Lung (tissue), 17 donors: ENCODE measurements at places on chromosomes 11 and 22.

DNA sequence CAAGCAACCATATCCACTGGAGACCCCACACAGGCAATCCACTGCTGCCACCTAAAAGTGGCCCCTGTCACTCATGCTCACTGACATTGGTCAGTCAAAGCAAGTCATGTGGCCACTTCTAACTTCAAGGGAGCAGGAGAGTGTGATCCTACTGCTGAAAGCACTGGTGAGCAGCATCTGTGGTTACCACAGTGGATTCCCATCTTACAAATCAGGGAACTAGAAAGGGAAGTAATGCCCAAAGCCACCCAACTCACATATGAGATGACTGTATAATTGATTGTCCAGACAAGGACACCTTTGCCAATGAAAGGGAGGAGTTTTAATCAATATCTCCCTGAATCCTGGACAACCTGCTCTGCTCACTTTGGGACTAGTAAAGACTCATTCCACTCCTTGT lies 17.7 kb downstream of the RCN1 start:
- DNase-seq = no peak
- no peak overlapping the region for H3K4me3 ChIP-seq
- no peaks in the 10 kb centered on the region for H3K4me1 ChIP-seq
- H3K27ac ChIP-seq = no peak overlapping the region

- no peak for DNase-seq
- peaks cover 18% of the 10 kb centered on the region for H3K36me3 ChIP-seq
- no peak overlapping the region for H3K27ac ChIP-seq
- H3K27me3 ChIP-seq = no peaks in the 10 kb centered on the region
- no peak overlapping the region for H3K4me3 ChIP-seq
Observed at GRCh38 chr22:19396561-19396933, 35.0 kb downstream of the HIRA start.

- DNase-seq = no peak
- H3K4me1 ChIP-seq = no peaks in the 10 kb centered on the region
- H3K36me3 ChIP-seq = no peaks in the 10 kb centered on the region
- no peak overlapping the region for H3K4me3 ChIP-seq
Observed at GRCh38 chr11:30853439-30853838, 267.3 kb upstream of the MPPED2 start.

DNA sequence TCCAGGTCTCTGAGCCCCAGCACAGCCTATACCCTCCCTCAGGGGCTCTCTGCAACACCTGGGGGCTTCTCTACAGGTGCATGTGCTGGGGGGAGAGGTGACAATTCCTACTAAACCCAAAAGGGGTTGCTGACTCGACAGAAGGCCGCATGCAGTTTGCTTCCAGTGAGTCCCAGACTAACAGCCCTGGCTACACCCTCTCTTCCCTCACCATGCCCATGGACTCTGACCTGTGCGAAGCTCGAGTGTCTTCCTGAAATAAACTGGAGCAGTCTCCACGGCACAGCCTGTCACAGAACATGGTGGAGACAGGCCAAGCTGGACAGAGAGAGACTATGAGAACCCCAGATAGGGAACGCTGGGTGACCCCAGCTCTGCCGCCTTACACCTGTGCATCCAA lies 16.6 kb downstream of the PLEKHA7 start:
- H3K4me1 ChIP-seq = no peaks in the 10 kb centered on the region
- H3K27ac ChIP-seq = no peak overlapping the region
- no peak for DNase-seq
- no peak overlapping the region for H3K4me3 ChIP-seq
- H3K36me3 ChIP-seq = no peaks in the 10 kb centered on the region

DNA sequence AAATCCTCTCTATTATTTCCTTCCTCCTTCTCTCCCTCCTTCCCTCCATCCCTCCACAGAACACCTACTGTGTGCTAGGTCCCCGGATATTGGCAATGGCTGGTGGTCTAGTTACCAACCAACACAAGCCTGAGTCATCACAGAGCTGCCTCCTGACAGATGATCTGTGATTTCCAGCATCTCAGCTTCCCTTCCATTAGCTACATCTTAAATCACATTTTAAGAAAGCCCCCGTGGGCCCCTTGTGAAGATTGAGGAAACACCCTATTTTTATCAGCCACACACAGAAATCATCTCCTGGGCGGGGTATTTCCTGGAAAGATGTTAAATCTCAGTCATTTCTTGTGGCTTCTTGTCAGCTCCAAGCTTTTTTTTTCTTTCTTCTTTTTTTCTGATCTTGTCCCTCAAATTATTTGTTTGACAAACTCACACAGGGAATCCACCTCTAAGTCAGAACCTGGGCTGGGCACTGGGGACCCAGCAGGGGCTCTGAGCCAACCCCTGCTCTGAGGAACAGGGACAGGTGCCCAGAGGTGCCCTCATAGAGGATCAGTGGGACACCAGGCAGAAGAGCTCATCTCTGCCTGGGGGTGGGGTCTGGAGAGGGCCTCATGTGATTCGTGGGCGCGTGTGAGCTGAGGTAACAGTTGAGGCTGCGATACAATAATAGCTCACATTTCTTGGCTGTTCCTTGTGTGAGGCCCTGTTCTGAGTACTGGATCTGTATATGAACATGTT lies 42.4 kb downstream of the CACNA1I start:
- no peaks in the 10 kb centered on the region for H3K4me1 ChIP-seq
- no peak overlapping the region for H3K27ac ChIP-seq
- no peaks in the 10 kb centered on the region for H3K36me3 ChIP-seq
- no peak overlapping the region for H3K4me3 ChIP-seq

- H3K4me1 ChIP-seq = peaks cover 14% of the 10 kb centered on the region
- H3K27ac ChIP-seq = peak overlapping the region; percentile 71
- H3K4me3 ChIP-seq = no peak overlapping the region
- DNase-seq = peak; percentile 72
- H3K36me3 ChIP-seq = no peaks in the 10 kb centered on the region
- H3K27me3 ChIP-seq = peaks cover 4% of the 10 kb centered on the region
Observed at GRCh38 chr11:36455658-36456111, 54.4 kb downstream of the TRAF6 start.

GRCh38 chr11:5749836-5750235 lies 4.2 kb upstream of the OR52N4 start:
- no peak for DNase-seq
- no peak overlapping the region for H3K27ac ChIP-seq
- no peaks in the 10 kb centered on the region for H3K36me3 ChIP-seq
- no peak overlapping the region for H3K4me3 ChIP-seq
- no peaks in the 10 kb centered on the region for H3K27me3 ChIP-seq
- no peaks in the 10 kb centered on the region for H3K4me1 ChIP-seq

DNA sequence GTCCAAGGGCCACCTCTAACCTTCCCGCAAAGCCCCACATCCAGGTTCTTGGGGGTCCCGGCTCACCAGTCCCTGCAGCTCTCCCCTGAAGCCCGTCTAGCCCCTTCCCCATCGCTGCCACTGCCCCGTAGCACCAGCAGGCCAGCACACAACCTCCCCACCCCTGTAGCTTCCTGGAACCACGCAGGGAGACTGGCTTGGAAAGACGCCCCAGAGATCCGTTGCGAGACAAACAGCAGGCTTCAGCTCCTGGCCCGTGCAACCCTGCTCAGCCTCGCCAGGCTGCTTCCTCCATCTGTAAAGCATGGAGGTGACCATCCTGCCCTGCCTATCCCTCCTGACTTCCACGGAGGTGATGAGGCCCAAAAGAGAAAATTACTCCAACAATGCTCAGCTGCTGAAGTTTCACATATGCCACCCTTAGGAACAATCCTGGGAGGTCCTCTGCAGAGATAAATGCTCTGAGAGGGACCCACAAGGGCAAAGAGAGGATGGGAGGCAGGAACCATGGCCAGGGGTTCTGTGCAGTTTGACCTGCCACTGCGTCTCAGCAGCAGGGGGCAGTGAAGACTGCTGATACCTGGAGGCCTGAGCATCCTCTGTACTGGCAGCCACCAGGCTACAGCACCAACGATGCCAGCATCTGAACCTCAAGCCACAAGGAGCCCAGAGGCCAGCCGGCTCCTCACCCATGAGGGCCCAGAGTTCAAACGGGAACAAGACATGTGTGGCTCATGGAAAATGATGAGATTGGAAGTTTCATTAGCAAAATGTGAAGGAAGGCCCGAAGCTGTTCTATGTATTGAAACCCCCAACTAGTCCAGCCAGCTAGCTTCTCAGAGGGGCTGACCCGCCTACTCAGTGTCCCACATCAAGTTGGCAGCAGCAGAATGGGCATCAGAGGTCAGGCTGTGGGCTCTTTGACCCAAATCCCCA lies 16.1 kb downstream of the DGCR2 start:
- H3K4me3 ChIP-seq = no peak overlapping the region
- DNase-seq = no peak
- H3K4me1 ChIP-seq = peaks cover 53% of the 10 kb centered on the region
- no peak overlapping the region for H3K27ac ChIP-seq

GRCh38 chr22:20569059-20570058 lies 61.9 kb downstream of the MED15 start:
- H3K36me3 ChIP-seq = peaks cover 25% of the 10 kb centered on the region
- DNase-seq = no peak
- no peak overlapping the region for H3K4me3 ChIP-seq
- H3K27me3 ChIP-seq = no peaks in the 10 kb centered on the region
- H3K4me1 ChIP-seq = peaks cover 4% of the 10 kb centered on the region

- H3K27ac ChIP-seq = no peak overlapping the region
- DNase-seq = no peak
- H3K4me1 ChIP-seq = no peaks in the 10 kb centered on the region
- no peaks in the 10 kb centered on the region for H3K27me3 ChIP-seq
- no peak overlapping the region for H3K4me3 ChIP-seq
Observed at GRCh38 chr11:87712802-87713202, 462.4 kb downstream of the RAB38 start.

- DNase-seq = no peak
- H3K36me3 ChIP-seq = peaks cover 8% of the 10 kb centered on the region
- no peaks in the 10 kb centered on the region for H3K27me3 ChIP-seq
Observed at GRCh38 chr22:37298748-37299495, 16.6 kb downstream of the CYTH4 start.

DNA sequence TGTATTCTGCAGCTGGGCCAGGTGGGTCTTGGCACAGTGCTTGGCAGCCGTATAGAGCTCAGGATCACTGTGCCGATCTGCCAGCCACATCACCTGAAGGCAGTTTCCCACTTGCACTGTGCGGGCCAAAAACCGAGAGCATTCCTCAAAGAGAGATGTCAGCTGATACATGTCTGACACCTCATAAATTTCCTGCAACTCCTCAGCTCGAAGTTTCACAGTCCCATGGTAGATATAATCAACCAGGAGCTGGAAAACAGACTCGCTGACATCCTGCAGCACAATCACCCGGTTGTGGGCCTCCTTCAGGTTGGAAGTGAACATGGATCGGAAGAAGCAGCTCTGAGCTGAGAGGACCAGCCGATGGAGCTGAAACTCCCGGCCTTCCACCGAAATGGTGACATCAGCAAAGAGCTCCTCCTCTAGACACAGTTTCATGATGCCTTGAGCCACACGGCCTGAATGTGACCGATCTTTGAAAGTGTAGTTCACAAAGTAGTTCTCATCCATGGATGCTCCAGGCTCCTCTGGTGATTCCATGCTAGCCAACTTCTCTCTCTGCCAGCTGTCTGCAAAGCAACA lies 1.2 kb downstream of the KBTBD4 start:
- no peaks in the 10 kb centered on the region for H3K27me3 ChIP-seq
- peak overlapping the region; percentile 96 for H3K4me3 ChIP-seq
- peaks cover 9% of the 10 kb centered on the region for H3K4me1 ChIP-seq
- H3K36me3 ChIP-seq = peaks cover 14% of the 10 kb centered on the region
- H3K27ac ChIP-seq = no peak overlapping the region

DNA sequence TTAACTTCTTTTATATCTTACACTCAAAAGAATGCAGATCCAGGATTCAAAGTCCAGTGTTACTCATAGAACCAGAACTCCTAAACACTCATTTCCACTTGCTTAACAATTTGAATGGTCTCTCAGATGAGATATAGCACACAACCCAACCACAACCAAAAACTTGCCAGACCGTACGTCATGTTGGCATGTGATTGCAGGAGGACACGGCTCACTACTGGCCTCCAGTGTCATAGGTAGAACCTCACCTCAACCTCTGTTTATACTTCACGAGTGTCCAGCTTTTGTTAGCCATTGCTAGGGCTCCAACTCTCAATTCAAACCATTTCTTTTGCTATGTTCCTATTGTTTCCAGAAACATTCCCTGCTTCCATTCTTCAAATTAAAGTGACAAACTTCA lies 58.5 kb upstream of the PDGFD start:
- no peak overlapping the region for H3K4me3 ChIP-seq
- no peak for DNase-seq

- H3K4me1 ChIP-seq = peaks cover 3% of the 10 kb centered on the region
- DNase-seq = no peak
- H3K4me3 ChIP-seq = no peak overlapping the region
- H3K36me3 ChIP-seq = peaks cover 14% of the 10 kb centered on the region
- no peak overlapping the region for H3K27ac ChIP-seq
Observed at GRCh38 chr22:46791201-46791731, 28.8 kb downstream of the TBC1D22A start.

DNA sequence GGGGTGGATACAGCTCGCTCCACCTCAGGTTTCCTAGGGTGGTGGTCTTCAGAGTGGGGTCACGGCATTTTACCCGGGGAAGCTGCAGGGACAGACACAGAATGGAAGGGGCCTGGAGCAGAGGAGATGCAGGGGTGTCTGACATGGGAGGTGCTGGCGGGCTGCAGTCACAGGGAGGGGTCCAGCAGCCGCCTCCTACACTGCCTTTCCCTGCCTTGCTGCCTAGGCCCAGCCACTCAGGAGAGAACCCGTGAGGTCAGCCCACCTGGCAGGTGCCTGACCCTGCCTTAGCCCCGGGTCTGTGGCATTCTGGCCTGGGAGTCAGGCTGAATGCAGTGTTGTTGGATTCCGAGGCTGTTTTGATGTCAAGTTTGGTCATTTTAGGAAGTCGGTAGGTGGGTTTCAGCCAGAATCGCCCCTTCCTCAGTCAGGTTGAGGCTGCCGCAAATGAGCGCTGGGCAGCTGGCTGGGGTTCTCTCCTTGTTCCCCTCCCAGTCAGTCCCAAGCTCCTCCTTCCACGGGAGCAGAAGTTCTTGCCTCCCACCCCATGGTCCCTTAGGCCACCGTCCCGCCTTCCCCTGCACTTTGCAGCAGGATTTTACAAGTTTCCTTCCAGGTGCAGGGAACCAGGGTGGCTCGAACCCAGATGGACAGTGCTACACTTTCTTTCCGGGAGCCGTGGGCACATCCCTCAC lies 294.5 kb downstream of the TBC1D22A start:
- DNase-seq = no peak
- H3K4me1 ChIP-seq = no peaks in the 10 kb centered on the region
- H3K27ac ChIP-seq = no peak overlapping the region
- H3K36me3 ChIP-seq = peaks cover 12% of the 10 kb centered on the region
- no peak overlapping the region for H3K4me3 ChIP-seq

DNA sequence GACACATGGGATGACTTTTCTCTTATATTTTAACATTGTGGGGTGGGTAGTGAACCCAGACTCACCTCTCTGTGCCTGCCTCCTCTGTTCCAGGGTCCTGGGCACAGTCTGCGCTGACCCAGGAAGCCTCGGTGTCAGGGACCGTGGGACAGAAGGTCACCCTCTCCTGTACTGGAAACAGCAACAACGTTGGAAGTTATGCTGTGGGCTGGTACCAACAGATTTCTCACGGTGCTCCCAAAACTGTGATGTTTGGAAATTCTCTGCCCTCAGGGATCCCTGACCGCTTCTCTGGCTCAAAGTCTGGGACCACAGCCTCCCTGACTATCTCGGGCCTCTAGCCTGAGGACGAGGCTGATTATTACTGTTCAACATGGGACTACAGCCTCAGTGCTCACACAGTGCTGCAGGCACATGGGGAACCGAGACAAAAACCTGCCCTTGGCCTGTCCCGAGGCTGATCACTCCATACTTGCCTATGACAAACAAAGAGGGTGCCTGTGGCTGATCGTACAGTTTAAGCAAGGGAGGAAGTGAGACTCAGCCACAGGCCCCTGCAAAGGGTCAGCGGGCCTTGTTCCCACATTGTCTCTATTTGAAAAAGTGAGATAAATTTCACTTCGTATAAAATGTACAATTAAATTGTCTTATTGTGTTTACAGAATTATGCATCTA lies 43.7 kb upstream of the TOP3B start:
- H3K4me1 ChIP-seq = no peaks in the 10 kb centered on the region
- H3K27me3 ChIP-seq = no peaks in the 10 kb centered on the region
- DNase-seq = no peak
- H3K4me3 ChIP-seq = no peak overlapping the region
- H3K27ac ChIP-seq = no peak overlapping the region
